Aorta (tissue), 5 donors: ENCODE measurements at places on chromosomes 5 and 9.

- DNase-seq: no peak
Observed at GRCh38 chr5:147803926-147804325, 21.4 kb upstream of the JAKMIP2 start.

- no peak for DNase-seq
Observed at GRCh38 chr9:137273095-137273490, 4.4 kb upstream of the TOR4A start.

- DNase-seq: no peak
Observed at GRCh38 chr9:103904242-103904641, 189.9 kb upstream of the SMC2 start.

DNA sequence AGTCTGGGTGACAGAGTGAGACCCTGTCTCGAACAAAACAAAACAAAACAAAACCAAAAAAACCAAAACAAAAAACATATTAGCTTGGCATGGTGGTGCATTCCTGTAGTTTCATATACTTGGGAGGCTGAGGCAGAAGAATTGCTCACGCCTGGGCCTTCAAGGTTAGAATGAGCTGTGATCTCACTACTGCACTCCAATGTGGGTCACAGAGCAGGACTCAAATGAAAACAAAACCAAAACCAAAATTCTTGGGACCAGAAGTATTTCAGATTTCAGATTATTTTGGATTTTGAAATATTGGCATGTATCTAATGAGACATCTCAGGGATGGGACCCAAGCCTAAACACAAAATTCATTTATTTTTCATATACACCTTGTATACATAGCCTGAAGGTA is 80.2 kb downstream of the TMC1 start:
- DNase-seq: no peak
